NCI-H2171 treated with DMSO at 0.1 percent for 48 hours (cell line): ENCODE measurements at places on chromosomes 16 and 17.
A peak's percentile ranks its signal among the peaks of the same experiment; 100 is the strongest.

DNA sequence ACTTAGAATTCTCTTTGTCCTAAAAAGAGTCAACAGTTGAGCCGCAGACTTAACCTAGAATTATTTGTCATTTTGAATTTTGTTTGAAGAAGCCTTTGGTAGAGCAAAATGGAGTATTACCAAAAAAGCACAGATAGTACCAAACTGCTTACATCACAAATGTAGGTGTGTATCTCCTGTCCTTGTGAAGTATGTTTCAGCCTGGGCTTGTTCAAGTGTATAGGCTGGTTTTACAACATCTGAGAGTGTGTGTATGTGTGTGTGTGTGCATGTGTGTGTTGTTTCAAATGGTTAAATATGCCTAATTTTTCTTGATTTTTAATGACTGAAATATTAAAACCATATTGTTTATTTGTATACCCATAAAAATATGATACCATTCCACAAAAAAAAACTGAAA is 188.7 kb upstream of the AXIN2 start:
- DNase-seq = peak; percentile 14

GRCh38 chr16:47254756-47255155 is 111.0 kb upstream of the NETO2 start:
- DNase-seq = no peak

DNA sequence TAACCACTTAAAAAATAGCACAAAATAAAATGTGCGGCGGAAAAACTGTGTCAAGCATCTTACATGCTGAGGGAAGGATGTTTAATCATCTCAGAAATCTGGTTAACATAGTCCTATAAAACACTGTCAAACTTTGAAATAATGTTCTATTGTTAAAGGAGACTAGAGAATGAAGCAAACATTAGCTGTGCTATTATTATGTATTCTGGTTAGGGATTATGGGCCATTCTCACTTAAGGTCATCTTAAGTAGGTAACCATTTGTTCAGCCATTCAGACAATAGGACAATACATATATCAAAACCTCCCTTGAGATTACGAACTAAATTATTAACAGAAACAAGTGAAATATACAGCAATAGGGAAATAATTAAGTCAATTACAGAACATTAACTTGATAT is 24.7 kb downstream of the GRB2 start:
- DNase-seq = no peak

- DNase-seq = no peak
Measured at GRCh38 chr17:27526604-27527002, 70.4 kb downstream of the KSR1 start.

DNA sequence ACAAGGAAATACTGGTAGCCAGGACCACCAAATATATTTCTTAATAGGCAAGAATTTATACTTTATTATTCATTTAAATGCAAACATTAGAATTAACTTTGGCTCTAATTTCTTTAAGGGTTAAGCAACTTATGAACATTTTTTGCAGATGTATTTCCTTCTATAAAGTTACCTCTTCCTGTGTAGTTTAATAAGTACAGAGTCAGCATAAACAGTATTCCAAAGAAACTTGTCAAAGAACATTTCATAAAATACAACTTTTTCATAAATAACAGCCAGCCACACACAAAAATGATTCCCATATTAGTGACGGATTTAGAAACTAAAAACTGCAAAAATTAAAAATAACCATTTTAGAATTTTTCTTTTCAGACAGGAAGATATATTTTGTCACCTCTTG is 723.2 kb downstream of the KCNJ2 start:
- no peak for DNase-seq

- DNase-seq = no peak
Measured at GRCh38 chr17:27264068-27264812, 29.7 kb upstream of the WSB1 start.

- DNase-seq = no peak
Measured at GRCh38 chr16:30760001-30760559, 1.8 kb downstream of the CFAP119 start.

DNA sequence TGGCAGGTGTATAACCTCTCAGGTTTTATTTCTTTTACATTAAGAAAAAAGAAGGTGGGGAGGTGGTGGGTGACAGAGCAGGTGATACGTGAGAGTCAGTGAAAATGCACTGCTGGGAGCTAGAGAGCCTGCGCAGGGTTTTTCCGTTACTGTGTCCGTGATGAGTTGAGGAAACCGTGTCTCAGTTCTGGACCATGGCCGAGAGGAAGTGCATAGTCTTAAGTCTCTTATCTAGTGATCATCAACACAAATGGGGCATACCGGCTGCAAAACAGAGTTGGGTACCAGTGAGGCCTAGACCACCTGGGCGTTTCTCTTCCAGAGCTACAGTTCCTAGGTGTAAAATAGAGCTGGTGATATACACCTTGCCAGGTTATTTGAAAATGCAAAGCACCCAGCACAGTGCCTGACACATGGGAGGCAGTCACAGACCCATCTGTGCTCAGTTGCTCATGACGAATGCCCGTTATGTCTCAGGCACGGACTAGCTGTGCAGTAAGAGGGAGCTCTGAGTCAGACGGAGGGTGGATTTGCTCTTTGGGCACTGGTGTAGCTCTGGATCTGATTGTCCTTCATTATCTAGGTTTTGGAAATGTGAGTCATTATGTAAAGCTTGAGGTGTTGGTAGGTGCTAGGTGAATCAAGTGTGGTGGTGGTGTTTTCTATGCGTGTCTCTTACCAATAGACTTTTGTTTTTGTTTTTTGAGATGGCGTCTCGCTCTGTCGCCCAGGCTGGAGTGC is 60.9 kb downstream of the RPTOR start:
- DNase-seq = no peak

DNA sequence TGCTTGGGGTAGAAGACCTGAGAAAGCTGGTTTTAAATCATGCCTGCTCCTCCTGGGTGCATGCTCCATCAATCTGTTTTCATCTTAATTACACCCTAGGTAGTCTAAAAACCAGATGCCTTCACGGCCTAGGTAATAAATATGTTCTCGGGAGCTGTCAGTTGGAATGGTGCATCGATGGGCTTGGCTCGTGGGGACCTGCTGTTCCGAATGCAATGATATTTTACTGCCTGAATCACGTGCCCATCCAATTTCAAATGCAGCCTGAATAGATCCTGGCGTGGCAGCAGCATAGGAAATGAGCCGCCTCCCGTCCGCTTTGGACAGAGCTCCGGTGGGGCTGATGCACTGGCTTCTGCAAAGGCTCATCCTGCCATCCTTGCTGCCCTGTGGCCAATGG is 18.8 kb upstream of the FAAP100 start:
- peak; percentile 69 for DNase-seq

DNA sequence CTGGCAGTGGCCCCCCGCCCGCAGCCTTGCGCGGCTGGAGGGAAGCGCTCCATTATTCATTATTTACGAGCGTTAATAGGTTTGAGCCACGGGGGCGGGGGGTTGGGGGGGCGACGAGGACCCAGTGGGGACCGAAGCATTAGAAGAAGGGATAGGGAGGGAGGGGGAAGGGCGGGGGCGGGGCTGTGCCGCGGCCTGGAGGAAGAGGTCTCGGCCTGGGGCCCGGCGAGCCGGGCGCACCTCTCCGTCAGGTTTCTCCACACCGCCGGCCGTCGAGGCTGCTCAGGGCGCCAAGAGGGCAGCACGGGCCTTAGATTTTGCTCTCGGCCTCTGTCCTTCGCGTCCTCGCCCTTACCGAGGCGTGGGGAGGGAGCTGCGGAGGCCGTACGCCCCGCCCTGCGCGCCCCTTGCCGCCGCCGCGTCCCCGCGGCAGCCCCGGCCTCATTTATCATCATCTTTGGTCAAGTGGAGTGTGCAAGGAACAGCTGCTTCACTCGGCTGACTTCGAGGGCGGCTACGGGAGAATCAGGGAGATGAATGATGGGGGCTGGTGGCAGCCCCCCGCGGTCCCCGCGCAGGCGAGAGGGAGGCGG is 54.2 kb downstream of the SREBF1 start:
- peak; percentile 87 for DNase-seq

DNA sequence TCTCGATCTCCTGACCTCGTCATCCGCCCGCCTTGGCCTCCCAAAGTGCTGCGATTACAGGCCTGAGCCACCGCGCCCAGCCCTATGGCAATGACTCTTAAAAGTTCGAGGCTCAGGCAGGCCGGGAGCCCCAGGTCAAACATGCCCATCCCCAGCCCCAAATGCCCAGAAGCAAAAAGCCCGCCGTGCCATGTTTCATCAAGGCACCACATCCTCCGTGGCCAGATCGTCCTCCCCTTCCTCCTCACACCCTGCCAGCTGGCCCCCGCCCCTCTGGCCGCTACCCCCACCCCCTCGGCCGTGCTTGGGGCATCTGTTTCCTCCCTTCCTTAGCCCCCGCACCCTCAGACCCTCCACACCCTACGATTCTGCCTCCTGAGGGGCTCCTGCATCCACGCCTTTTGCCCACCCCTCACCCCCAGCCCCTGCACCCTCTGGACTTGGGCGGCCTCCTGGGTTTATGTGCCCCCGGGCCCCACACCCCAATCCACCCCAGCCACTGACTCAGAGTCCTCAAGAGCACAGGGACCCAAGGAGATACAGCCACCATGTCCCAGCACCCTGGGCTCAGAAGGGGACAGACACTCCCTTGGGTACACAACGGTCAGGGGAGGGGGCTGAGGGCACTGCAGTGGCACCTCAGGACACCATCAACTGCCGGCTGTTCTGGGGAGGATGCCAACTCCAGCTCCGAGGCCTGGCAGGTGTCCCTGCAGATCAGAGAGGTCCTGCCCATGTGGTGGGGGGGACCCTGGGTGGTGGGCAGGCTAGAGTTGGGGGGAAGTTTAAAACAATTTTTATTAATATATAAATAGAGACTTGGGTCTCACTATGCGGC is 7.1 kb downstream of the CTRB1 start:
- DNase-seq = no peak
